Right lung (tissue), 10 donors: ENCODE measurements at places on chromosomes 4 and X.

- no peak for DNase-seq
Observed at GRCh38 chr4:58144721-58145120, 1034.5 kb upstream of the IGFBP7 start.

DNA sequence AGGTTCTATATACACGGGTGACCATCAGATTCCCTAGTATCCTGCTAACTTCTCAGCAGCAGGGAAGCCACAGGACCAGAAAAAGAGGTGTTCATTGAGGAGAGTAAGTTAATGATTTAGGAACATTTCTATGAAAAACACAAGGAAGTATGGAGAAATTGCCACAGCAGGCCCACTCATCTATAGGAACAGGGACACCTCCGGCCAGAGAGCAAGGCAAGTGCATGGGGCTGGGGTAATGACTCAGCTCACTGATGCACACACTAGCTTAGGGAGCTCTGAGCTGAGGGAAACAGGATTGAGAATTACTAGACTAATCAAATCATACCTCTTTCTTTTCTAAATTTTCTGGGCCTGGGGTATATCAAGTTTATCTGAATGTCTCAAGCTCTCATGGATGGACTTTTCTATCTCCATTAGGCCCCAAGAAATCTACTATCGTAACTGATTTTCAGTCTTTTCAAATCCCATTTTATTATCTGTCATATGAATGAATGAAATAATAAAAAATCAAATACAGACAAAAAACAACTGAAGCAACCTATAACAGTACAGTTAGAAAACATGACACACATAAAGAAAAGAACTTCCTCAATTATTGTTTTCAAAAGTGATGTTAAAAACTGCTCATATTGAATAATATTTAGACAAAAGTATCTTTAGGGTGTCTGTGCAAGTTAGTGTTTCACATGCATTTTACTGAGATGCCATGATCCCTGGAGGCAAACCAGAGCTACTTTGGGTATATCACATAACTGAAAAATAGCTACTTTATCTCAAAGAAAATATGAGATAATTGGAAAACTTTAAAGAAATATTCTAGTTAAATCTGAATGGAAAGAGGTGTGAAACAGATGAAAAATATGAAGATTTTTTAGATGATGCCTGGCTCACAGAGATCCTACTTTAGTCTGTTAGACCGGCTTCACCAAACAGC, 89.8 kb downstream of the FBXO8 start:
- DNase-seq, result no peak

- no peak for DNase-seq
Observed at GRCh38 chr4:185480016-185480732, 8.6 kb upstream of the CCDC110 start.

DNA sequence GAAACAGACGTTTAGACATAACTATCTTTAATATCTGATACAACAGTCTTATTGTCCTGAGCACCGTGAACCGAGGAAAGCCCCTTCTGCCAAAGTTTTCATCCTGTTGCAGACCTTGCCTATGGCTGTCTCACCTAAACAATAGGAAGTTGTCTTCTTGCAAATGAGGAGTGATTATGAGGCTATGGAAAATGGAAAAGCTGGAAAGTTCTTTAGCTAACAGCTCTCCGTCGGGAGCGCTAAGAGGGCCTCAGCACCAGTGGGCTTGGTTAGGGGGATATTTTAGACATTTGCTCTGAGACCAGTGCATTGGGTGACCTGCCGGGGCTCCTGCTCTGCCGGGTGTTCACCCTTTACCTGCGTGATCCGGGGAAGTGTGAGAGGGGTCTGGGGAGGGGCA, 28.4 kb downstream of the TMEM131L start:
- no peak for DNase-seq

GRCh38 chr4:1964443-1964842, 44.3 kb downstream of the NELFA start:
- no peak for DNase-seq

DNA sequence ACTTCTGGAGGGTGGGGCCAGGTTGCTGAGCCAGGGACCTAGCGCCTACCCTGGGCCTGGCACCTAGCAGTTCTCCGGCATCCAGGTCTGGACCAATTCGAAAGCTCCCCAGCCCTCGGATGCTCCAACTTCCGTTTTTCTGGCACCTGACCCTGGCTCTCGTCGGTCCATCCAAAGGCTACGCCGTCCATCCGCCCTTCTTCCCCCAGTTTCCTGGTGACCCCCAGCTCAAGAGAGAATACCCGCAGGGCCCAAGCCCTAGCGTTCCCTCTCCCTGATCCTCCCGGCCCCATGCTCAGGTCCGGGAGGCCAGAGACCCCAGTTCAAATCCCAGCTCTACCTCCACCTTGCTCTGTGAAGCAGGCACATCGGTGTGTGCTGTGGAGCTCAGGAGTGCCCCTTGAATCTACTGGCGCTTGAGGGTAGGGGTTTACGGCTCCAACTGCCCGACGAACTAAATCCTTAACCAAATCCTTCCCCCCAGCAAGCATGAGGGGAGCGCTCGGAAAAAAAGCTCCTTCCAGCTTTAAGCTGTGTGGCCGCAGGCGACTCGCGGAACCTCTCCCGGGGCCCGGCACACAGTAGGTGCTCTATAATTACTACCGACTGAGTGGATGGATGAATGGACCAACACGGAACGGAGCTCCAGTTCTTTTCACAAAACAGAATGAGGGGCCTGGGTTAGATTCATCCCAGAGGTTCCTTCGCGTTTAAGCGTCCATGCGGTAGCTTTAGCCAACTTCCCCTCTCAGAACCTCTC, 1.1 kb downstream of the CRMP1 start:
- DNase-seq, result no peak

DNA sequence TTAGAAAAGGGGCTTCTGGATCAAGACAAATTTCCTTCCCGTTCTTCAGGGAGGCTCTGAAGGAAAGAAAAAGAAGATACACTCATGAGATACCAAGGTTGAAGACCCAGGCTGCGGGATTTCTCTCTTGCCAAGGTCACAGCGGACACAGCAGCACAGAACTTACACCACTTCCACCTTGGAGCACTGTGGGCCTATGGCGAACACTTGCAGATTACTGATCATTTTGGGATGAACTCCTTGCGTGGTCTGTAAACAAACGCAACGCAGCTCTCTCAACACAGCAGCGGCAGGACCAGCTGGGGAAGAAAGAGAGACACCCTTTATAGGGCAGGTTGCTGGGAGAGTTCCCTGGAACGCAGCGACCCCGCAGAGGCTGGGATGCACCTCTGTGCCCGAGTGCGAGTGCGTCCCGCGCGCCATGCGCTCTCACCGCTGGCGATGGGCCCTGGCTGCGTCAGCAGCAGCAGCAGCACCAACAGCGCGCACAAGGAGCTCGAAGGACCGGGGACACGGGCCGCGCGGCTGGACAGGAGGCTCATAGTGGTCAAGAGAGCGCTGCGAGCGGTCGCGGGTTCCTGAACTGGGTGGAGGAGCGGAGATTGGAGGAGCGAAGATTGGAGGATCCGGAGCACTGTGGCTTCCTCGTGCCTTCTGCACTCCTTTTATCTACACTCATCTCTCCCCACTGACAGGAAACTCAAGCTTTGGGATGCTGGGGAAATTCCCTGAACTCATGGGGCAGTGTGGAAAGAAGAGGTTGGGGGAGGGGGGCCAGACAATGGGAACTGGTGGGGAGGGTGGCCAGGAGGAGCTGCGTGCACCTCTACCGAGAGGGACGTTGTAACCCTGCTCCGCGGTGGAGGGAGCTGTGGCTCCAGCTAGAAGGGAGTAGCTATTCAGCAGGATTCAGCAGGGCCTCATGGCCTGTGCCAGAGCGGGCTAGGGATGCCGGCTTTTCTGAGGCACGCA, at the start of gene CXCL5:
CXCL5 (minus strand) TSS at position 638 of the 972 bp plus-strand sequence; CDS start at position 542, 96 bp downstream.
- DNase-seq, result peak; percentile 24

GRCh38 chrX:44675362-44676024, 132.8 kb upstream of the FUNDC1 start:
- no peak for DNase-seq

- DNase-seq, result no peak
Observed at GRCh38 chrX:110326712-110327111, 8.8 kb upstream of the AMMECR1 start.

DNA sequence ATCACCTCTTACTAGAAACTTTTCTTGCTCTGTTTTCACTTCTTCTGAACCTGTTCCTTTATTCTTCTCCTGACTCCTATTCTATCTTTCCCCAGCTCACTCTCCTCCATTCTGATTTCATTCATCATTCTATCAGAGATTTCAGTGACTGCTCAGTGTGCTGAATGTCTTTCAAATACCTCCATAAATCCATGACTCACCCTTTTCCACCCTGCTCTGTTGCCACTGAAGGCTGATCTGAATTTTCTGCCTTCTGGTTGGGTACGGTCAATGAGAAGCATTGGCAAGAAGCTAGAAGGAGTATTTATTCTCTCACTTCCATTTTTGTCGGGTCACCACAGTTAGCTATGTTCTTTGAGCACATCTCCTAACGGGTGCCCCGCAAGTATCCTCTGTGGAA, 265.9 kb downstream of the CBLL2 start:
- DNase-seq, result no peak

DNA sequence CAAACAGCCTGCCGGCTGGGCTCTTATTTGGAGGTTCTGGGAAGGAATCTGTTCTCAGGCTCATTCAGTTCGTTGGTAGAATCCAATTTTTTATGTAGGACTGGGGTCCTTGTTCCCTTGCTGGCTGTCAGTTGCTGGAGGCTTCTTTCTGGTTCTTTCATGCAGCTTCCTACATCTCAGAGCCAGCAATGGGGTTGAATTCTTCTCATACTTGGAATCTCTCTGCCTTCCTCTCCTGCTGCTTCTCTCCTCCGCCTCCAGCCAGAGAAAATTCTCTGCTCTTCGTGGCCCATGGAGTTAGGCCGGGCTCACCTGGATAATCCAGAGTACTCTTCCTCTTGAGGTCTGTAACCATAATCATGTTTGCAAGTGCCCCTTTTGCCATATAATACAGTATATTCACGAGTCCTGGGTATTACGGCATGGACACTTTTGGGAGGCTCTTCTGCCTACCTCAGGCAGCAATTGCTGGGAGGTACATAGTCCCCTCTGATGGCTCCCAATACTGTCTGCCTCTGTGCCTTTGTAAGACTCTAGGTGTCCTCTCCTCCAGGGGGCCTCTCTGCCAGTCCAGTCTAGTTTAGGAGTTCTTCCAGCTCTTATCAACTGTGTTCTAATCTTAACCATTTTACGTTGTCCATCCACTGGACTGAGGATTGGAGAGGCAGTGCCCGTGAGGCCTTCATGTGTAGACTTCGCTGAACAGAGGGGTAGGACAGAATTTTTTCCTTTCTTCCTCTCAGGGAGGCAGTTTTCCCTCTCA, 2.2 kb downstream of the TRMT44 start:
- DNase-seq, result no peak

GRCh38 chrX:110120025-110120424, 117.1 kb downstream of the TMEM164 start:
- no peak for DNase-seq

DNA sequence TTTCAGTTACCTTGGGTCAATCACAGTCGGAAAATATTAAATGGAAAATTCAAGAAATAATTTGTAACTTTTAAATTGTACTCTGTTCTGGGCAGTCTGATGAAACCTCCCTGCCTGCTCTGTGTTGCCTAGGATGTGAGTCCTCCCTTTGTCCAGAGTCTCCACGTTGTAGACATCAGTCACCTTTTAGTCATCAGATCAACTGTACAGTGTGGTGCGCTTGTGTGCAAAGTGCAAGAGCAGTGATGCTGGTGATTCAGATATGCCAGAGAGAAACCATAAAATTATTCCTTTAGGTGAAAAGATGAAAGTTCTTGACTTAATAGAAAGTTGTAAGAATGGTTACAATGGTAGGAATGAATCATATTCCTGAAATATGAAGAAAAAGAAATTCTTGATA, 1.4 kb downstream of the SPATA4 start:
- DNase-seq, result no peak

DNA sequence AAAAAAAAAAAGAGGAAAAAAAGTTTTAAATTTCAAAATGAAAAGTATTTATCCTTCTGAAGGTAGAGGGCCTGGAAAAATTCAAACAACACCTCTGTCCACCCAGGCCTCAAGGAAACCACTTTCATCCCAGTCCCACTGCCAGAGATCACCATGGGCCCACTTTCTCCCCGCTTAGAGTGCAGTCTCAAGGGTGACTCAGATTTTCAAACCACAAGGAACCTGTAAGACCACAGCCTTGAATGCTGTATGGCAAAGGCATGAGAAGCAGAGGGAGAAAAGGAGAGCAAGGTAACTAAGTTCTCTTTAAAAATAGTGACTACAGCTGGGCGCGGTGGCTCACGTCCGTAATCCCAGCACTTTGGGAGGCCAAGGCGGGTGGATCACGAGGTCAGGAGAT, 87.9 kb upstream of the PACRGL start:
- no peak for DNase-seq
